ENCODE measurements at places on chromosomes 3 and 15. TPM values are rescaled to one million over a fixed set of nuclear protein-coding genes. Genes with fewer than 3 reads are reported as not detected.
A peak's percentile ranks its signal among the peaks of the same experiment; 100 is the strongest.

GRCh38 chr3:125055331-125055912, 375 bp downstream of the HEG1 start:
- peak; percentile 37 for DNase-seq

DNA sequence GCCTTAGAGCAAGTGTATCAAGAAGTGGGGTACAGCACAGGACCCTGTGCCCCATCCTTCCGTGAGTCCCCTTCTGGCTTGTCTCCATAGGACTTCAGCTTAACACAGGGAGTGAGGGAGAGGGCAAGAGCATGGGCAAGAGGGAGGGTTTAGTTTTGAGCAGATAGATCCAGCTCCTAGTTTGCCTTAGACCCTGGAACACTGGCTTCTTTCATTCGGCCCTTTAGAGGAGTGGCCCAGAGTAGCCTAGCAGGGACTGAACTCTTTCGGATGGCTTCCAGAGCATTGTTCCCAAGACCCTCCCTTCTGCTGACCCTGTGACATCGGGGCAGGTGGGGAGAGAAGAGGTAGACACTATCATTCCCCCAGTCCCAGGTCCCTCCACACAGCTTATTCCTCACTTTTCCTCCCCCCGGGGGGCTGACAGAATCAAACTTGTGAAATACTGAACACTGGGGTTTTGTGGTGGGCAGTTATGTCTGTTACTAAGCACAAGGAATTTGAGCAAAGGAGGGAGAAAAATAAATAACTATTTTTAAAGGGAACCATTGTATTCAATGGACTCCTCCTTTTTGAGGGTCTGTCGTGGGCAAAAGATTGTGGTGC, 289.6 kb upstream of the C2CD4B start:
- DNase-seq, result no peak

Gene PRRT3
- total RNA-seq, result 0.39 TPM

Gene LIPH
- 0.36 TPM for total RNA-seq

- no peak for DNase-seq
These were observed 40.8 kb downstream of the EOMES start for GRCh38 chr3:27681249-27681748.

GRCh38 chr3:172174513-172175253, 135.3 kb downstream of the FNDC3B start:
- DNase-seq, result no peak
